ENCODE measurements at places on chromosomes 7 and 10.

DNA sequence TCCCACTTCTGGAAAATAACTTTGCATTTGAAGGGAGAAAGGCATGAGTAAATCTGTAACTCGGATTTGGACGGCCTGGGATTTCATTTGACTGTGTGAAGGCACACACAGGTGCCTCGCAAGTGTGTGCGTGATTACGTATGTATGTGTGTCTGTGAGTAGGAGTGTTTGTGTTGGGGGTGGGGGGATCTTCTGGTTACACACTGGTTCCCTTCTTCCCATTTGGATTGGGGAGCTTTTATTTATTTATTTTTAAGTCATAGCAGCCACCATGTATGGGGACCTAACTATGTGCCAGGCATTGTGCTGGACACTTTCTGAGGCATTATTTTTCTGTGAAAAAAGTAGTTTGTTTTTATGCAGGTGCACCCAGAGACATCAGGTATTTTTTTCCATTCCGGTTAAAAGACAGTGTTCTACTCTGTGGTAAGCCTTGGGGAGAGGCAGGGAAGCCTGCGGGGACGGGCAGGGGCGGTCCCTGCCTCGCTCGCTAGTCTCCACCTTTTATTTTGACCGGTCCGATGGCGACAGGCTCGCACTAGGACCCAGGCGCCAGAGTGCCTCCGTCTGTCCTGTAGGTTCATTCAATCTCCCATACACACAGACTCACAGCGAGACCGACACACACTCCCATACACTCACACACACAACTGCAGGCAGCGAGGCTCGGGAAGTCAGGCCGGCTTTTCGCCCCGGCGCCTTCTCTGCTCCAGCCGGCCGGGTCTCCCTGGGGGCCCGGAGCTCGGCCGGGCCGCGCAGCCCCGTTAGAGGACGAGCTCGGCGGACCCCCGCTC is at the start of gene MXI1:
Gene MXI1 (plus strand): TSS at position 595 of the 794 bp plus-strand sequence. CDS start 204 bp downstream, outside the sequence.
- peak; percentile 33 for DNase-seq

DNA sequence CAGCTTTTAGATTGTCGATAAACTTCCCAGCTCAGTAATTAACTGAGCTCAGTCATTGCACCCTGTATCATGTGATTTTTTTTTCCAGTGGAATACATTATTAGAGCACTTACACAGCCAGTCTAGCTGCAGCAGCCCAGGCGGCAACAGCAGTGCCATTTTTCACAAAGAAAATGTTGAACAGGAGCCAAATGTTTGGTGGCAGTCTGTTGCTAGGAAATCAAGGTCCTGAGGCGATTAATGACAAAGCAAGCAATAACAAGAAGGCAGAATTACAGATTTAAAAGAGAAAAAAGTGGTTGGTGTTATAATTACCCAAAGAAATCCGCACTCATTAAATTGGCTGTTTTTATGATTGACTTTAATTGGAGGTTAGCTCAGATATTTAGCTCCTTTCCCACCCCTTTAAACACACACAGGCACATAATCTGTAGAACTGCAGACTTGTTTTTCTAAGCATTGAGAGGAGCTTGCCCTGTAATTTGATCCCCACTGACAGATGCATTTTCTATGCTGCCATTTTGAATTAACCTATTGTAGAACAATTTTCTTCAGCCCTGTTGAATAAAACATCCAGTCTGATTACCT is 267.4 kb downstream of the ADK start:
- DNase-seq, result no peak

DNA sequence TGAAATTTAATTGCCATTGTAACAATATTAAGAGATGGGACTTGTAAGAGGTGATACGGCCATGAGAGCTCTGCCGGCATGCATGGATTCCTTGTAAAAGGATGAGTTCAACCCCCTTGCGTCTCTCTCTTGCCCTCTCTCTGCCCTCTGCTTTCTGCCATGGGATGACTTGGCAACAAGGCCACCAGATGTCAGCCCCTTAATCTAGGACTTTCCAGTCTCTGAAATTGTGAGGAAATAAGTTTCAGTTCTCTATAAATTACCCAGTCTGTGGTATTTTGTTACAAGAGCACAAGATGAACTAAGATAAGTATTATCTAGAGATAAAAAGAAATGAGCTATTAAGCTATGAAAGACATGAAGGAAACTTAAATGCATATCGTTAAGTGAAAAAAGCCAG is 145.7 kb upstream of the AHR start:
- no peak for DNase-seq

DNA sequence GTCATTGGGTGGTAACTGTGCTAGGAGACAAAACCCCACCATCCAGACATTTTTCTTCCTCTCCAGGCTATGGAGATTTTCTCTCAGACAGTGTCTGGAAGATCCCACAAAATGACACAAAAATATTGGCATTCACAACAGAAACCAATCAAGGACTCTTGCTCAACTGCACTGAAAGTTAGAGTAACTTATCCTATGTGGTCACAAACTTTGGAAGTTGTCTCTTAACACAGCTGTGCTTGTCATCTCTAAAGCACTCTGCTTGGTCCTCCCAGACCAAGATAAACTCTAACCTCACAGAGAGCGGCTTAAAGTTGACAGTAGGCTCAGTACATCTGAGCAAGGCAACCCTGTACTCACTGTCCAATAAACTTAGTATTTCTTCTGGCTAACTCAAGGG is 74.9 kb downstream of the AKR1C4 start:
- no peak for DNase-seq

- DNase-seq, result no peak
These were observed 270.1 kb downstream of the AGMO start for GRCh38 chr7:15291699-15292098.

GRCh38 chr7:42138691-42139090 is 98.3 kb downstream of the GLI3 start:
- DNase-seq, result no peak

- no peak for DNase-seq
These were observed 989.4 kb downstream of the CCSER2 start for GRCh38 chr10:85317827-85318226.

GRCh38 chr7:132817949-132818348 is 241.7 kb upstream of the PLXNA4 start:
- no peak for DNase-seq

DNA sequence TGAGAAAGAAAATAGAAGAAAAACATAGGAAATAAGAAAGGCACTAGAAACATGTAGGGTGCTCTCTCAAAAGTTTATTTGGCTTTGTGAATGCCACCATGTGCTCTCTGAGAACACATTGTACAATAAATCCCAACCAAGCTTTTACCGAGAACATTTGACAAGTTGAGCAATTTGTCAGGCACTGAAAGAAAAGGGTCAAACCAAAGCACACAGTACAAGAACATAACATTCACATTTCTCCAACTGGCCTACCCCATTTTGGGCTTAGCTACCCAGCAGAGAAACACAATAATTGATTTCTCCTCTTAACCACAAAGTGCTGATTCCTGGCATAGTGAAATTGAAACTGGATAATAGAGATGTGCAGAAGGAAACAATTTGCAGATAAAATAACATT is 69.2 kb upstream of the SLC39A12 start:
- no peak for DNase-seq

DNA sequence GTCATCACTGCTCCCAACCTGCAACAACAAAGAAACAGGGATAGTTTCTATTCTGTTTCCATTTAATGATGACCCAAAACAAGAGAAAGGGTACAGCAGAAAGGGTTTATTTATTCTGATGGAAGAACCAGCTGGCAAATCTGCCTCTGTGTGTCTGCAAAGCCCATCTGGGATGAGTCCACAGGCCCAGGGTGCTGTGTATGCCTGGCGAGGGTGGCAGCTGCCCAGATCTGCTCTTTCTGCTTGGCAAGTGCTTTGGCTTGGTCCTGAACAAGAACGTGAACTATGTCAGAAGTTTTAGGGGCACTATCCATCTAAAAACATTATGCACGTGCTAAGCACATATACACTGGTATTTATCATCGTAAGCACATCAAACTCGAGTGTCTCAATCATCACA is 333.8 kb downstream of the CXCL12 start:
- DNase-seq, result no peak

DNA sequence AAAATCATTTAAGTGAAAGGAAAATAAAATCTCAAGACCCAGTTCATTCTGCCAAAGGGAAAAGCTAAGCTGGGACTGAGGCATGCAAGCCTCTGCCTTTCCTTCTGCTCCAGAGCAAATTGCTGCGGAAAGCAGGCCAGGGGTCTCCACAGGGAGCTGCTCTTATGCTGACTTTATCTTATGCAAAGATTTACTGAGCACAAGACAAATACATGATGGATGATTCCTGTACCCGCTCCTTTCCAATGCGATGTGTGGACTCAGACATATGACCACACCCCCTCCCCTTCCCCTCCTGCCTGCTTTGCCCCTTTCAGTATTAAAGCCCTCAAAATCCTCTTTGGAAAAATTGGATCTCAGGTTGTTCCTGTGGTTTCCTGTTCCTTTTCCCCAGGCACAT is 74.2 kb upstream of the INSIG1 start:
- DNase-seq, result no peak

Data from activated effector memory CD4-positive, alpha-beta T cell treated with Interleukin-2 at 50 U/mL for 16 hours (primary cell).